AG10803 (cell line): ENCODE measurements at places on chromosomes 2 and 18.

DNA sequence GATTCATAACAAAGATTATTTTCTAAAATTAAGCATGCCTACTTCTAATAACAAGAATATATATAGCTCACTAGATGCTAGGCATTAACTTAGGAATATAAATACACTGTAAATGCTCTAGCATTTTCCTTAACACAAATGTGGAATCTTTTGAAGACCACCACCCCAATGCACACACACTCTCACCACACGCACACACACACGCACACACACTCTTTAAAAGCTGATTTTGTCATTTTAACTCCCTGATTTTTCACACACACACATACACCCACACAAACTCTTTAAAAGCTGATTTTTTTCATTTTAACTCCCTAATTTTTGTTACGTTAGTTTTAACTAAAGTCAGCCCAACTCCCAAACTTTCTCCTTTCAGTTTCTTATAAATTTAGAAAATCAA lies 3.0 kb downstream of the COL5A2 start:
- DNase-seq: no peak

DNA sequence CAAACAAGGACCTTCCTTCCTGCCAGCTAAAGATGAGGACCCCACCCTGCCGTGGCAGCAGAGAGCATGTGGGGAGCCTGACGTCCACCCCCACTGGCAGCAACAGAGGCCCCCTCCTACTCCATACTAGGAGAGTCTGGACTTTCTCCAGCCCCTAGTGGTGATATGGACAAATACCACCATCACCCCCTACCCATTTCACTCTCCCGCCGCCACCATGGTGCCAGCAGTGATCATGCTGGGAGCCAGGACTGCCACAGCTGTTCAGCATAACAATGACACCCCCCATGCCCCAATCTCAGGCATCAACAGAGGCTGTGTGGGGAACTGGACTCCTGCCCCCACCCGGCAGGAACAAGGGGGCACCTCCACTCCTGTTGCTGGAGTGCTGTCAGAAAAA lies 42.7 kb upstream of the ATP9B start:
- DNase-seq: no peak

DNA sequence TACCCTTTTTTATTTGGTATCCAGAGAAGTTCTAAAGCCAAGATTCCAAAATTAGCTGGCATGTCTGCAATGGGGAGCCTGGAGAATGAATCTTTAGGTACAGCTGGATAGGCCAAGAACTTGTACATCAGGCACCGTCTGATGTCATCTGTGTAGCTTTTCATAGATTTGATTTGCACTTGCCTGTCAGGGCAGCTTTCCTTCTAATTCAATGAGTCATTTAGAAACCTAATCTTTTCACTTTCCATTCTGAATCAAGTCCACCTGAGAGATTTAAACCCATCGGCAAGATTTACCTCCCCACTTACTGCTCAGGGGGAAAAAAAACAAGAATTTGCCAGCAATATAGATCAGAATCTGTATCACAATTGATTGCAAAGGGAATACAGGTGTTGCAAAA lies 60.9 kb upstream of the ACAA2 start:
- DNase-seq: no peak

GRCh38 chr2:158664987-158665386 lies 130.1 kb upstream of the DAPL1 start:
- DNase-seq: peak; percentile 26

GRCh38 chr2:145194673-145195072 lies 674.8 kb upstream of the ZEB2 start:
- no peak for DNase-seq

GRCh38 chr2:70103531-70104061 lies 16.3 kb downstream of the PCBP1 start:
- no peak for DNase-seq

GRCh38 chr18:9974279-9974915 lies 60.6 kb downstream of the VAPA start:
- DNase-seq: peak; percentile 13

- no peak for DNase-seq
Observed at GRCh38 chr2:201830666-201831065, 24.3 kb downstream of the CDK15 start.

- DNase-seq: no peak
Observed at GRCh38 chr18:79555885-79556284, 123.7 kb upstream of the CTDP1 start.

- DNase-seq: no peak
Observed at GRCh38 chr2:64504774-64505720, 19.1 kb upstream of the AFTPH start.

DNA sequence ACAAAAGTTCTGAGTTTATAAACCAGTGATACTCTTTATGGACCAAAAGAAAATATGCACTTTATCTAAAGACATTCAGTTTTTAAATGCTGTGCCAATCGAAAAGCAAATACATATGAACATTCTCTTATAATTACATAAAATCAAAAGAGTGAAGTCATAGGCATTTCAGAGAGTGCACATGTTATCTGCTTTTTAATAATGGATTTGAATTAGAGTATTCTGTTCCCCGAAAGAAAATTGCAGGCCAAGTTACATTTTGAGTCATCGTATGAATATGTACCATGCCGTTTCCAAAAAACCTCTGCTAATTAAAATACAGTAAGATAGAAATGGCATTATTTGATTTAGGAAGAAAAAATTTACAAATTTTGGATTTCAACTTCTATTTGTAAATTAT lies 565.7 kb downstream of the ZEB2 start:
- peak; percentile 47 for DNase-seq

- DNase-seq: peak; percentile 82
Observed at GRCh38 chr2:222290736-222291484, 7.9 kb downstream of the PAX3 start.

DNA sequence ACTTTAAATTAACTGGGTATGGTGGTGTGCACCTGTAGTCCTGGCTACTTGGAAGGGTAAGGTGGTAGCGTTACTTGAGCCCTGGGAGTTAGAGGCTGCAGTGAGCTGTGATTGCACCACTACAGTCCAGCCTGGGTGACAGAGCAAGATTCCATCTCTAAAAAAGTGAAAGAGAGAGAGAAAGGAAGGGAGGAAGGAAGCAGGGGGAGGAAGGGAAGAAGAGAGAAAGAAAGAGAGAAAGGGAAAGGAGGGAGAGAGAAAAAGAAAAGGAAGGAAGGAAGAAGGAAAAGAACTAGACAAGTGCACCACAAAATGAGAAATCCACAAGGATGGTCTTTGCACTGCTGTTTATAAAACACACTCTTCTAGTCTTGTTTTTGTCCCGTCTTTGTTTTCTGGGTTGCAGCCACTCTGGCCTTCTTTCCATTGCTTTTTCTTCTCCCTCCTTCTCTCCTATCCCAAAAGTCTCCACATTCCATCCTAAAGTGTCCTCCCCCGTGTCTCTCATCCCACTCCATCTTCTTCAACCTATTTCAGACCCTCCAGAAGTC lies 32.0 kb downstream of the PKDCC start:
- no peak for DNase-seq

DNA sequence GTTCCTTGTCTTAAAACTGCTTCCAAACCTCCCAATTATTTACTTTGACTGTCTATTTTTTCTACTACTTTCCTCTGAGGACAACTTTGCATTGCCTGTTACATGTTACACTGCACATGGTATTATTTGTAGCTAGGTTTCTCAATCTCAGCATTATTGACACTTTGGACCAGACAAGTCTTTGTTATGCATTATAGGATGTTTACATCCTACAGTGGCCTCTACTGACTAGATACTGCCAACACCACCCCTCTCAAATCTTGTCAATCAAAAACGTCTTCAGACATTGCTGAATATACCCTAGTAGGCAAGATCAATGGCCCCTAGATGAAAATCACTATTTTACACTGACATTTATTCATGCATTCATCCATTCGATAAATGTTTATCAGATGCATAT lies 129.6 kb upstream of the DNAJC10 start:
- DNase-seq: no peak

GRCh38 chr2:152587187-152587947 lies 129.9 kb downstream of the PRPF40A start:
- DNase-seq: peak; percentile 45

DNA sequence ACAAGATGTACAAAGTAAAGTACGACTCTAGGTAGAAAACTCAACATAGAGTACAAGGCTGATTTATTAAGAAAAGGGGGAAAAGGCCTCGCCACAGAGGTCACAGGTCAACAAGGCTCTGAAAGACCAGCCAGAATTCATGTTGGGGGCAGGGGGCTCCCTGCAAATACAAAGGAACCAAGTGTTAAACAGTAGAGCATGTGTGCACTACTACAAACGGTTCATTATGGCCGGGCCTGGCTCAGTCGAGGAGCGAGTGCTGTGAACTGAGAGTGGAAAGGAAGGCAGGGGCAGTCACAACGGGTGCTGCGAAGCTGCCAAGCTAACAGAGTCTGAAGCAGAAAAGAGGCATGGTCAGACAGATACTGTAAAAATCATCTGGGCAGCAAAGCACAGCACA lies 77.1 kb downstream of the MBOAT2 start:
- no peak for DNase-seq

DNA sequence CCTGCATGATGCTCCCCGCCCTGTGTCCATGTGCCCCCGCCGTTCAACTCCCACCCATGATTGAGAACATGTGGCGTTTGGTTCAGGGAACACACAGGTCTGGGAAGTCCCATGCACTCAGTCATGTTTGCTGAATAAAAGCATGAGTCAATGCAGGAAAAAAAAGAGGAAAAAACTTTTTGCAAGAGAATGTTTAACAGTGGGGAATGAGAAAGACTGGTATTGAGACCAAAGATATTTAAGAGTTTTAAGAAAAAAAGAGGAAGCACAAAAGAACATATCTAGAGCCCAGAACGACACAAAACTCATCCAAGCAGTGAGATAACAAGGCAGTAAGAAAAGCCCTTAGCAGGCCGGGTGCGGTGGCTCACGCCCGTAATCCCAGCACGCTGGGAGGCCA lies 279.2 kb upstream of the THSD7B start:
- DNase-seq: no peak

DNA sequence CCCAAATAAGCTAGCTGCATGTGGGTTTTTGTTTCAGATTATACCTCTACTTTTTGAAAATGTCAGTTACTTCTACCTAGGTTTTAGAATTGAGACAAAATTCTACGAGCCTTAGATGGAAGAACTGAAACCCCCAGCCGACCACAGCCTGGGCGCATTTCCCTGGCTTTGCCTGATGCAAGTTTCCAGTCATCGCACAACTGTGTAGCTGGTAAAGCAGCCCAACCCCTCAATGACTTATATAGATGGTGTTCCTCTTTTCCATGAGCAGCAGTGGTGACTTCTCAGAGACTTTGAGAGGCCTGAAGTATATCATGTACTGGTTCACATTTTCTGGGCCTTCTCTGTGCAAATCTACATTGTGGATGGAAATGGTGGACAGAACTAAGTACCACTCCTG lies 515.4 kb upstream of the RAB6C start:
- DNase-seq: no peak

DNA sequence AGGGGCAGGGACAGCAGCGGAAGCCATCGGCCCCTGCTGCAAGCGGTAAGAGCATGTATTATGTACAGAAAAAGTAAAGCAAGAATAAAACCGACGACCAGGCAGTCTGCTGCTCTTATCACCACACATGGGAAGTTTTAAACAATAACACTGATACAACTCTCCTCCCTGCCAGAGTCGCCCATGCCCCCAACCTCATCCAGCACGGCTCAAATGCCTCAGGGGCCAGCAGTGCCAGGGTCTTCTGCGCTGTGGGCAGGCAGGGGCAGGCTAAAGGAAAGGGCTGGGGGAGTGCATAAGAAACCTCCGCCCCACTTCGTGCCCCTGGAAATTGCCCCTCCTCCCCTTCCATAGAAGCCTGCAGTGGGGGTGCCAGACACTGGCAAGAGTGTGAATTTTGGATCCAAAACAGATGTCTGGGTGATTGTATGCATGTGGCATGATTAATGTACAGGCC lies 10.1 kb downstream of the TEX51 start:
- DNase-seq: no peak

GRCh38 chr2:240480834-240481623 lies 45.6 kb downstream of the GPC1 start:
- no peak for DNase-seq

GRCh38 chr18:38007676-38008330 lies 442.2 kb upstream of the CELF4 start:
- DNase-seq: no peak

- no peak for DNase-seq
Observed at GRCh38 chr18:54440292-54440691, 82.6 kb downstream of the C18orf54 start.

GRCh38 chr2:58607448-58607847 lies 366.3 kb upstream of the FANCL start:
- DNase-seq: no peak

- DNase-seq: no peak
Observed at GRCh38 chr2:225569995-225570394, 170.5 kb downstream of the NYAP2 start.

GRCh38 chr2:209351636-209352035 lies 72.2 kb upstream of the MAP2 start:
- peak; percentile 8 for DNase-seq

DNA sequence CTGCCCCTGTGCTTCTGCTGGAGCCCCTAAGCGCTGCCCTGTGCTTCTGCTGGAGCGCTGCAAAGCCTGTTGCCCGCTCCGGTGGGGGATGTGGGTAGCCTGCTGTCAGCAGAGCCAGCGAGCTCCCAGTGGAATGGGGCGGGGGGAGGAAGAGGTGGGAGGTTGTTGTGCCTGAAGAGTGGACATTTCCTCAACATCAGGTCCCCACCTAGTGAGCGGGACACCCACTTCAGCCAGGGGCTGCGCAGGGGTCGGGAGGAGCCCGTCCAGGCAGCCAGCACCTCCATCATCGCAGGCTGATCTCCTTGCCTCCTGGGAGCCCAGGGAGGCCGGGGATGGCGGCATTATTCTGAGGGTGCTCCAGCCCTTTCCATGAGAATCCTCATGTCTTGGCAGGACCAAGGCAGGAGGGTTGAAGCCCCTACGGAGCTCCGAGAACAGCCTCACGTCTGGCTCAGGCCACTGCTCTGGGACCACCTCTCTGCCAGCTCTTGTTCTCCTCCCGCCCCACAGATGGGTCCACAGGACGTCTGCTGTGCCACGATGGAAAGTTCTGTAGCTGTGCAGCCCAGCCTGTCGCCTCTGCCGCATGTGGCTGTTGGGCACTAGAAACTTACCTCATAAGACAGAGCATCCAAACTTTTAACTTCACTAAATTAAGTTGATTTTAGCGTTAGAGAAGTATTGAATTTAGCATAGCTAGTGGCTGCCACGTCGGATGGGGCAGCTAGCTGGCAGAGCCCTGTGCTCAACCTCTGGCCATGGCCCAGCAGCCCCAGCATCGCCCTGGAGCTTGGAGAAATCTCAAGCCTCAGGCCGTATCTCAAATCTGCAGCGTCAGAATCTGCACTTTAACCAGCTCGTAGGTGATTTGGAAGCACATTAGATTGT lies 1.9 kb upstream of the ALLC start:
- no peak for DNase-seq

DNA sequence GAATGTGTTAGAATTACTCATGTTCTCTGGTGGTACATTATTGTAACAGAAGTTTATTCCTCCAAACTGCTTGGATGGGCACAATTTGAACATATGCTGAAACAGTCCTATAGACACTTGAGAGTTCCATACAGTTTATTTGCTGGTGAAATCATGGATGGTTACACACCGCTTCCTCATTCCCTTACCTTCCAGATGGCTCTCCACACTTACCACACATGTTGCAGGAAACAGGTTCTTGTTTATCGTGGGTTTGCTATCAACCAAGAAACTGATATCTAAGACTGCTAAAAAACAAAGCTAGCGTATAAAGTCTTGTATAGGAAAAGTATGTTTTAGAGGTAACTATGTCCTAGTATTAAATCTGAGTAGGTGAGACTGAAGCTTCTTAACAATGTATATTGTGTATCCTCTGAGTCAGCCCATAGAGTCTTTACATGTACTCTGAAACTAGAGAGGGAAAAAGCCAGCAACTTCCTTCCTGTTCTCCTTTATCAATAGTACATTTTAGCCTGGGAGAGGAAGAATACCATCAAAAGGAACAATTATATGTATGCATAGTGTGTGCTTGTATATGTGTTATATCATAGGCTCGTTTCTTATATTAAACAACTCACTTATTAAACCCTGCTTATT lies 313.1 kb downstream of the PLCL1 start:
- no peak for DNase-seq
